Panc1 (cell line): ENCODE measurements at places on chromosomes 2 and 18. TPM values are rescaled to one million over a fixed set of nuclear protein-coding genes. Genes with fewer than 3 reads are reported as not detected.

- no peaks in the 10 kb centered on the region for H3K36me3 ChIP-seq
- H3K27ac ChIP-seq = no peak overlapping the region
- H3K27me3 ChIP-seq = no peaks in the 10 kb centered on the region
- DNase-seq = peak; percentile 20
- H3K4me1 ChIP-seq = no peaks in the 10 kb centered on the region
These were observed 15.0 kb upstream of the ELOA2 start for GRCh38 chr18:47050468-47050867.

GRCh38 chr2:120429586-120430500, 83.9 kb downstream of the INHBB start:
- H3K36me3 ChIP-seq = no peaks in the 10 kb centered on the region
- H3K4me3 ChIP-seq = no peak overlapping the region
- no peak overlapping the region for H3K27ac ChIP-seq
- no peak for DNase-seq
- H3K27me3 ChIP-seq = 0 out of 2 replicates have a peak, but pooled peaks cover 2% of the 10 kb centered on the region

- no peak overlapping the region for H3K27ac ChIP-seq
- no peaks in the 10 kb centered on the region for H3K36me3 ChIP-seq
- H3K27me3 ChIP-seq = no peaks in the 10 kb centered on the region
- H3K4me3 ChIP-seq = no peak overlapping the region
These were observed 94.0 kb upstream of the CNGA3 start for GRCh38 chr2:98252038-98252773.

GRCh38 chr2:176395273-176395854, 126.1 kb downstream of the MTX2 start:
- no peaks in the 10 kb centered on the region for H3K36me3 ChIP-seq
- DNase-seq = peak; percentile 36
- 0 out of 2 replicates have a peak overlapping the region, but pooled peaks have one; percentile 7 for H3K4me3 ChIP-seq

DNA sequence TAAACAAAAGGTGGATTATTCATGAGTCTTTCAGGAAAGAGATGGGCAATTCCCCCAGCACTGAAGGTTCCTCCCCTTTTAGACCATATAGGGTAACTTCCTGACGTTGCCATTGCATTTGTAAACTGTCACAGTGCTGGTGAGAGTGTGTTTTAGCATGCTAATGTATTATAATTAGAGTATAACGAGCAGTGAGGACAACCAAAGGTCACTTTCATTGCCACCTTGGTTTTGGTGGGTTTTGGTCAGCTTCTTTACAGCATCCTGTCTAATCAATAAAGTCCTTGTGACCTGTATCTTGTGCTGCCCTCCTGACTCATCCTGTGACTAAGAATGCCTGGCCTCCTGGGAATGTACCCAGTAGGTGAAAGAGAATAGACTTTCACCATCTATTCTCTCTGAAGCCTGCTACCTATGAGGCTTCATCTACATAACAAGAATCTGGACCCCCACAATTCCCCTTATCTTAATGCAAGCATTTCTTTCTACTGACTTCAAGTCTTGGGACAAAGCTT, 148.7 kb downstream of the CABLES1 start:
- H3K4me3 ChIP-seq = no peak overlapping the region
- H3K4me1 ChIP-seq = peaks cover 44% of the 10 kb centered on the region
- peak overlapping the region; percentile 81 for H3K27ac ChIP-seq
- peak; percentile 78 for DNase-seq

DNA sequence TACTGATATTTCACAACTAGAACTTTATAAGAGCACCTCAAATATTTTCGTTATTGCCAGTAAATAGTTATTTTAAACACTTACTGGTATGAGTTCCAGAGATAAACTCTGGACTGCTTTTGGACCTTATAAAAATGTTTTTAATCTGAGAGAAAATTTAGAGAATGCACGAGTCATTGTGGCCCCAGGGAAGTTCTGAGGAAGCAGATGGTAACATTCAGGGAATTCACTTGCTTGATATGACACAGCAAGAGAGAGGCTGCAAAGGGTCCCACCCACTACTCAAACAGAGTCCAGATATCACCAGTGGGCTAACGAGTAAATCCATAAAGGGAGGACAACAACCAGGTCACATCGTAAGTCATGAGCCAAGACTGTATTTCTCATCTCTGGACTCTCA, 526.8 kb downstream of the TDRD15 start:
- DNase-seq = no peak
- no peaks in the 10 kb centered on the region for H3K36me3 ChIP-seq
- no peaks in the 10 kb centered on the region for H3K27me3 ChIP-seq
- no peak overlapping the region for H3K4me3 ChIP-seq
- no peaks in the 10 kb centered on the region for H3K4me1 ChIP-seq
- H3K27ac ChIP-seq = no peak overlapping the region

- no peaks in the 10 kb centered on the region for H3K4me1 ChIP-seq
- no peak overlapping the region for H3K4me3 ChIP-seq
- no peak overlapping the region for H3K27ac ChIP-seq
- DNase-seq = no peak
- H3K27me3 ChIP-seq = peaks cover 4% of the 10 kb centered on the region; the same call in 1 of the 2 replicates
These were observed 81.3 kb downstream of the CRACDL start for GRCh38 chr2:98854682-98855081.

DNA sequence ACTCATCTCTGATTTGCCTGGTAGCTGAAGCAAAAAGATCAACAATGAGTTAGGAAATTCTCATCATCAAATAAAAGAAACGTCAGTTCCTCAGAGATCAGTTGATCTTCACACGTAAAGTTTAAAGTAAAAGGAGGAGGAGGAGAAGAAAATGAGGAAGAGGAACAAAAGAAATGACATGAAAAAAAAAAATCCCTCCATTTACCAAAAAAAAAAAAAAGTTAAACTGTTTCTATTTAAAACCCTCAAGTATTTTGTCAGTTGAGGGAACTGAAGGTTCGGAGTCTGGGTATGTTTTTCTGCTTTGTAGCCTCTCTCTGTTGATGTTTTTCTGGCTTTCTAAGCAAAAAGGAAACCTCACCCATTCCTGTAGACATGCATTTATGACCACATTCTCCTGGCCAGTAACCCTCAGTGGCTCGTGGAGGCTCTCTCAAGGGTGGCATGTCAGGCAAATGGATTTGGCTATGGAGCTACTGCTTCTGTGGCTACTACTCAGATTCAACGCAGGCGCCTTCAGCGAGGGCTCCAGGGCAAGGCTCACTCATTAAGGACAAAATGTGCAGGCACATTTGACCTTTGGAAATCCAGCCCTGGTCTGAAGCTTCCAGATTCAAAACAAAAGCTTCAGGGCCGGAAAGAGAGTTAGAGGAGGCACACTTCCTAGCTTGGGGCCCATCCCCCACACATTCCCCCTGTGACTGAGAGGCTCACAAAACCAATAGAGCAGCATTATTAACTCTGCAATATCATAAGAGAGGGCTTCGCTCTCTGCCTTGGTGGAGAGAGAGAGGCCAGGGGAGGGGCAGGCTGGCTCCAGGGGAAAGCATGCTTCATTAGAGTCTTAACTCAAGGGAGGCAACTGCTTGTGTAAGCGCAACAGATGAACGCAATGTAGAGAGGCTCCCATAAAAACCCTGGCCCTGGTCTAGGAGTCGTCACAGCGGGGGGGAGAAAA, 22.3 kb downstream of the KLF7 start:
- H3K27ac ChIP-seq = 0 out of 2 replicates have a peak overlapping the region, but pooled peaks have one; percentile 4
- no peak overlapping the region for H3K4me3 ChIP-seq
- no peaks in the 10 kb centered on the region for H3K27me3 ChIP-seq

GRCh38 chr2:118232796-118233195, 144.5 kb downstream of the INSIG2 start:
- H3K4me3 ChIP-seq = no peak overlapping the region
- no peaks in the 10 kb centered on the region for H3K4me1 ChIP-seq
- no peaks in the 10 kb centered on the region for H3K36me3 ChIP-seq

DNA sequence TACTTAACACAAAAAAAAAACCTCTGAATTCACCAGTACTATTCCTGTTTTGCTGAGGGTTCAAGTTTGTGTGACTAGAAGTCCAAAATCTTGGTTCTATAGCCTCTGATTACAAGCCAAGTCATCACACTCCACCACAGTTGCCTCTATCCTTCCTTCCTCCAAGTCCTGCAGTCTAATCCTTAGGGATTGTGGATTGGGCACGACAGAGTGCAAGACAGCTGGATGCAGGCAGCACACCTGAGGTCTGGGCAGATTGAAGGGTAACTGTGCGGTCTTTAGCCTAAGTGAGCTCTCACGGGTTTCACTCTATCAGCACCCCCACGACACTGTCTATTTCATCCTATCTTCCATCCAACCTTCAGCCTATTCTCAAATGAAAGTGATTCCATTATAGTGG, 299.4 kb upstream of the ID2 start:
- H3K36me3 ChIP-seq = no peaks in the 10 kb centered on the region
- no peak overlapping the region for H3K4me3 ChIP-seq
- no peak overlapping the region for H3K27ac ChIP-seq

DNA sequence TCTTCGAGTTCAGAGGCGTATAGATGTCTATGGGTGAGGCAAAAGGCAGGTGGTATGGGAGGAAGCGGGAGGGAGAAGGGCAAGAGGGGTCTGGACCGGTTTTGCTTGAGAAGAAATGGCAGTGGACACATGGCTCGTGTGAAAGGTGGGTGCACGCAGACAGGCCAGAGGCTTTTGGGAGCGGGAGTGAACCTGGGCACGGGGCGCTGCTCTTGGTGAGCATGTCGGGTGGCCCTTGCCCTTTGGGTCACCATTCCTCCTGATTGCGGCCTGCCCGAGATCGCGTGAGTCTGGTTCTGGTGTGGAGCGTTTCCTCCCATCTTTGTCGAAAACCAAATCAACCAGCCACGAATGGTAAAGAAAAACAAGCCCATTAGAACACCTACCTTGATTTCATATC, 12.6 kb downstream of the LDLRAD4 start:
- DNase-seq = no peak
- H3K36me3 ChIP-seq = no peaks in the 10 kb centered on the region
- H3K4me1 ChIP-seq = no peaks in the 10 kb centered on the region
- H3K27ac ChIP-seq = no peak overlapping the region
- H3K4me3 ChIP-seq = no peak overlapping the region

- no peaks in the 10 kb centered on the region for H3K36me3 ChIP-seq
- no peak overlapping the region for H3K27ac ChIP-seq
- no peaks in the 10 kb centered on the region for H3K4me1 ChIP-seq
- peaks cover 11% of the 10 kb centered on the region for H3K27me3 ChIP-seq
- no peak for DNase-seq
These were observed 36.0 kb downstream of the BCL11A start for GRCh38 chr2:60517446-60517845.

DNA sequence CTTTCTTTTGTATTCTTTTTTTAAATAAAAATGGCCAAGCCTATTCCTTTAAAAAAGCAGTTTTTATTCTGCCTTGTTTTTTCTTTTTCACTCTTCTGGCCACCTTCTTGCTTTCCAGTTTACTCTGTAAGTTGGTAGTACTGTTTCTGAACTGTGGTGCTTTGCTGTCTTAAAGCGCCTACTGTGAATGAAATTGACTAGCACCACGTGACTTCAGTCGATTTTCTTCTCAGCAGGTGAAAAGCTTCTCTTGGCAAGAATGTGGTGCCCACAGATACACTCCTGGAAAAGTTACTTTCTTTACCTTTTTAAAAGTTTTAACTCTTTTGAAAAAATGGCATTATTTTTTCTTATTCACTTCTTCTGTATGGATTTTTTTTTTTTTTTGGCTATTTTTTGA, 32.4 kb downstream of the DYNC1I2 start:
- H3K27ac ChIP-seq = no peak overlapping the region
- no peak overlapping the region for H3K4me3 ChIP-seq
- H3K36me3 ChIP-seq = peaks cover 14% of the 10 kb centered on the region
- H3K27me3 ChIP-seq = no peaks in the 10 kb centered on the region
- no peak for DNase-seq

DNA sequence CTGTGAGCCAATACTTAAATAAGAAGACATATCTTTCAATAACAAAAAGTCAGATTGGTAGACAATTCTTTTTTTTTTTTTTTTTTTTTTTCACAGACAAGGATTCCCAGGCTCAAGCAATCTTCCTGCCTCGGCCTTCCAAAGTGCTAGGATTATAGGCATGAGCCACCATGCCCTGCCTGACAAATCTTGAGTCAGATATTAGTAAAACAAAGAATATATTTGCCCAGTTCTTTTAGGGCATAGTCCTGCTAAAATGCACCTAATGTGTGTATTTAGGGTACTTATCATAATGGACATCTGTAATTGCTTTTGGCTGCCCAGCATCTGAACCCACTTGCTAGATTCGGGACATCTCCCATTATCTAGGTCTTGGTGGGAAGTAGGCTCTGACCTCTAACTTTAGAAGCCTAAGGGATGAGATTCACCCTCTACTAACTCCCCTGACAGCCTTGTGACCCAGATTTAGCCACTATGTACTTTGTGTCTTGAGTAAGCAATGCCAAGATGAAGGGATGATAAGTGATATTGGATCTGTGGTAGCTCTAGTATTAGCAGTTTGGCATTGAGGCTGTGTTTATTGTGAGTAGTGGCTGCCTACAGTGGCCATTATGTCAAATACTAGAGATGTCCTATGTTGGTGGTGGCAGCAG, 18.5 kb upstream of the PSME4 start:
- H3K4me1 ChIP-seq = peaks cover 7% of the 10 kb centered on the region; the same call in 1 of the 2 replicates
- DNase-seq = no peak
- no peak overlapping the region for H3K4me3 ChIP-seq
- H3K36me3 ChIP-seq = no peaks in the 10 kb centered on the region
- no peak overlapping the region for H3K27ac ChIP-seq
- H3K27me3 ChIP-seq = no peaks in the 10 kb centered on the region

Gene ST8SIA5
- 0.15 TPM for total RNA-seq

Gene KCNE4
- 0.21 TPM for total RNA-seq

Gene GAREM1
- total RNA-seq = 4.7 TPM

Gene GPR45
- not detected for total RNA-seq

Gene ACMSD
- total RNA-seq = not detected

Gene ERFE
- 10.3 TPM for total RNA-seq

Gene EMILIN1
- total RNA-seq = 0.31 TPM
